ENCODE measurements at places on chromosomes 5 and 9. TPM values are rescaled to one million over a fixed set of nuclear protein-coding genes. Genes with fewer than 3 reads are reported as not detected.

Gene CCNJL
- total RNA-seq, result 4.1 TPM

Gene TMEM215
- total RNA-seq, result not detected

Gene SPRY4
- total RNA-seq, result 5.5 TPM

Gene TRIM36
- total RNA-seq, result 0.71 TPM

Gene PCDHGA2
- 1.00 TPM for total RNA-seq

Gene FAM221B
- not detected for total RNA-seq

Gene PRR7
- total RNA-seq, result 3.1 TPM

Gene TAF11L10
- not detected for total RNA-seq
